ENCODE measurements at places on chromosomes 16 and 17.

DNA sequence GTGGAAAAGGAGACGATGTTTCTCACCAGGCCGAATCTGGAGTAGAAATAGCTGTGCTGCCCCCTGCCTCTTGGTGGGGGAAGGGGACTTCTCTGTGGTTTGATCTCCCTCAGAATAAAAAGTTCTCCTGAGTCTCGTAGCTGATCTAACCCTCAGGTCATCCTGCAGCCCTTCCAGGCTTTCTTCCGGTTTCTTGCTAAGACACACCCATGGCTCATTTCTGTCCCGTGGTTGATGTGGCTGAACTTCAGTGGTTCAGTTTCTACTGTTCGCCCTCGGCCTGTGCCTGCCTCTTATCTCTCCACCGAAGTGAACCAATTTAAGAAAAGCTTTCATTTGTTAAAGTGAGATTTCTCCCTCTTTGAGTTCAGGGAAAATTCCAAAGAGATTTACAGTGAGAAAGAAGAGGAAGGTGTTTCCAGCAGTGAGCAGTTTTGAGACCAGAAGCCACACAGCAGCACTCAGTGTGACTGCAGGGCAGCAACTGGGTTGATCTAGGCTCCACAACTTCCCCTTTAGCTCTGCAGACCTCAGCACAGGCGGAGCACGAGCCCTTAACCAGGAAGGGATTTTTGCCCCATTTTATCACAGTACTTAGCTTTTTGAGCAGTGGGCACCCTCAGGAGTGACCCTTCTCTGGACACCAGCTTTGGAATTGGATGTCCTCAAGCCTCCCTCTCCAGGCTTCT, 34.9 kb upstream of the CACNG5 start:
- no peak for DNase-seq

DNA sequence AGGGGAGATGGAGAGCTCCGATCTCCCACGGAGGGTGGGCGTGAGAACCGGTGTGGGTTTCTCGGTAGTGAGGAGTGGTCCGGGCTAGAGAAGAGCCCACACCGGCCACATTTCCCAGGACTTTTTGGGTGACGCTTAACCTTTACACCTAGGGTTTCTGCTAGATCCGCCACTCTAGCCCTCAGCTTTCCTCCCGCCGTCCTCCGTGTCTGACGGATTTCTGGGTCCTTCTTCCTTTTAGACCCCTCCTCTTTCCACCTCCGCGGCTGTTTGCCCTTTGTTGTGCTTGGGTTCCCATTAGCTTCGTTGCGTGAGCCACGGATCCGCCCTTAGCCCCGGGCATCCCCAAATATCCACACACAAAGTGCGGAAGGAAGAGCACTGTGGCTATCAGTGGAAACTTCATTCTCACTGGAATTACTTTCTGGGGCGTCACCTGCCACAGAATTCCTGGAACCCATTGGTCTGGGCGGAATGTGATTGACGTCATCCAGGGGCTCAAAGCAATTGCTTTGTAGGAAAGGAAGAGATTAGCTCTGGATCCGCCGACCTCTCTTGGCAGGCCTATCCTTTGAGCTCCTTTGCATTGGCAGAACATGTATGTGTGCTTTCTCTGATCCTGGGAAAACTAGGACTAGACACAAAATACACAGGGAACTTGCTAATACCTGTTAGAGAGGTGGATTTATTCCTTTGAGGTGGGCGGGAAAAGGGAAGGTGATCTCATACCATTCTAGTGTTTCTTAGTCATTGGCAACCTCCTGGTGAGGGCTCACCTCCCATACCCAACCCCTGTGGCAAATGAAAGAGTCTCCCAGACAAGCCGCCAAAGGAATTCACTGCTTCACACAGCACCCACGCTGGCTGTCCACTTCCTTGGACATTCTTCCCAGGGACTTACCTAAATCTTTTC, 654 bp downstream of the TNFAIP1 start:
- no peak for DNase-seq

DNA sequence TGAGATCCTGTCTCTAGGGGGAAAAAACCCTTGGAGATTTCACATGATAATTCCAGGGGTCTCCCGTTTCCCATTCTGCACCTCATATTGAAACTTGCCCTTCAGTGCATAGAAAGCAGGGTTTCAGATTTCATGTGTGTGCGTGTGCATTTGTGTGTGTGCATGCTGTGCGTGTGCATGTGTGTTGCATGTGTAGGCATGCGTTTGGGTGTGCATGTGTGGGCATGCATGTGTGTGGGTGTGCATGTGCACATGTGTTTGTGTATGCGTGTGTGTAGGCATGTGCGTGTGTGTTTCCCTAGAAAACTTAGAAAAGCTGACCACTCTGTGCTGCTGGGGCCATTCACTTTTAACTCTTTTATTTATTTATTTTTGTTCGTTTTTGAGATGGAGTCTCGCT, 40.0 kb downstream of the IL21R start:
- DNase-seq, result peak; percentile 33

DNA sequence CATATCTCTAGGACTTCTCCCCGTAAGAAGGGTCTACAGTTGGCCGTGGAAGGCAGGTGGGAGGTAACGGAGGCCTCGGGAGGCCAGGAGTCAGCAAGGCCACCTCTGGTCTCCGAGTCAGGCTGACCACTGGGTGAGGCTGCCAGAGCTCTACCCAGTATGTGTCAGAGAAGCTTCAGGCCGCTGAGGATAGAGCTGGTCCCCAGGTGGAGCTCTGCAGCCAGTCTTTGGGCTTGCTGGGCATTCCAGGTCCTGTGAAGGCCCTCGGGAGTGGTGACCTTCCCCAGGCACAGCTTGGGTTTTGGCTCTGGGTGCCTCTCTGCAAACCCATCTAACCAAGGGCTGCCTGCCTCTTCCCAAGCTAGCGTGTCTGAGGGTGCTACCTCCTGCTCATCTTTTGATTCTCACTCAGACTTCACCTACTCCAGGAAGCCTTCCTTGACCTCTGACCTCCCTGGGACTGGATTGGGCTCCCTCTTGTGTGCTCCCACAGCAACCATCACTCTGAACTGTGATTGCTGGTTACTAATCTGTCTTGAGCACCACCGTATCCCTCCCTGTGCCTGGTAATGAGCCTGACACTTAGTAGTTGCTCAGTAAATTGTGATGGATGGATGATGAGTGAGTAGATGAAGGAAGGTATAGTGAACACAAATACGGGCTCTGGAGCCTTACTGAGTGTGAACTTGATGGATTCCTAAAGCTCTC, 22.3 kb downstream of the RHBDL3 start:
- no peak for DNase-seq

- DNase-seq, result no peak
Observed at GRCh38 chr16:23941963-23942564, 106.3 kb downstream of the PRKCB start.

GRCh38 chr16:8880839-8881510, 1.2 kb upstream of the LITAFD start:
- DNase-seq, result no peak

- DNase-seq, result peak; percentile 64
Observed at GRCh38 chr17:8210761-8211458, 535 bp upstream of the AURKB start.

DNA sequence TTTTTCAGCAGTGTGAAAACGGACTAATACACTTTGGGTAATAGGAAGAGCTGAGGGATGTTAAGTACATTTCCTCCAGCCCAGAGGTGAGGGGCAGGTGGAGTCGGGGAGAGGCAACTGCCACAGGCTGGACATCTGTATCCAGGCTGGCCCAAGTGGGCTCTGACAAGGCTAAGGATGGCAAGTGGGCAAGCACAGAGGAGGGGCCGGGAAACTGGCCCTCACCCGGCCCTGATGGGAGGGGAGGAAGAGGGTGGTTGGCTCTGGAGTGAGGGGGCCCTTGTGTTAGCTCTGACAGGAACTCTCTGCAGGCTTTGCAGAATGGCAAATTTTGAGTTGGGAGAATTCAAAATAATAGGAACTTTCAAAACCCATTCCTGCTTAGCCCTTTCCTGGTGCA, 251.0 kb upstream of the TNRC6C start:
- DNase-seq, result peak; percentile 7

DNA sequence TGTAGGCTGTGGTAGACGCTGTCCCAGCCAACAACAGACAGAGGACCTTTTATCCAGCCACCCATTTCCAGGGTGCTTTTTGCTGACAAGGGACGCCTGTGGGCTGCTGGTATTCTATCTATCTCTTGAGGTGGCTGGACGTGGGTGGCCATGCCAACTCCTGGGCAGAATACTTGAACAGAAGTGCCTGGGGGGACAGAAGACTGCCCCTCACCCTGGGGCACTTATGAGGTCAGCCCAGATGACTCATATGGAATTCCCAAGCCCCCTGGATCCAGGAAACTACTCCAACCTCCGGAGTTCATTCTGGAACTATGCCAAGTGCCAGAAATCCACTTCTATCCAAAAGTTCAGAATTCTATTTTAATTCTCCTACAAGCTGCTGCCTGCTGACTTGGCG, 61.3 kb downstream of the CDRT4 start:
- no peak for DNase-seq

GRCh38 chr17:8754890-8755289, 3.5 kb downstream of the SPDYE4 start:
- DNase-seq, result peak; percentile 22

GRCh38 chr17:50681263-50682200, 26.2 kb downstream of the ANKRD40 start:
- no peak for DNase-seq

- DNase-seq, result no peak
Observed at GRCh38 chr16:77555791-77556190, 121.0 kb upstream of the ADAMTS18 start.

DNA sequence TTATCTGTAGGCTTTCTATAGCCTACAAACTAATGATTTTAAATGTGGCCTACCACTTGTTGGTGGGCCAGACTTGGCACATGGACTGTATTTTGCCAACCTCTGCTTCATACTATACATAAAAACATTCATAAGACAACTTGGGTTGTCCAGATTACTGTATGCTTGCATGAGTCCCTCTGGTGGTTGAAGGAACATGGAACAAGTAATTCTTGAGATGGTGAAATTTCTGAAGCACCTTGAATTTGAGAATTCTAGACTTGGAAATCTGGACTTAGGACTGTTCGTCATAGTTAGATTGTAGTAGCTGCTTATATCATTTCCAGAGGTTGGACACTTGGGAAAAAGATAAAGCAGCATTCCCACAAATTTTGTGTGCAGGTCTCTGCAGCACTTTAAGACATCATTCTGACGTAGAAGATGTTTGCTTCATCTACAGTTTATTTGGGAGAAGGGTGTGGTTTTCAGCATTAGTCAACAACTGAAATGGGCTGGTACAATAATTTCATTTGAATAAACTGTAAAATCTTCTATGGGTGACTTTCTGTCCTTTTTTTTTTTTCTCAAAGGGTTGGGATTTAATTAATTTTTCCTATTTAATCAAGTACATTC, 31.2 kb downstream of the NFATC3 start:
- DNase-seq, result no peak

GRCh38 chr17:40993839-40994238, at the start of gene KRTAP3-3:
TSS of gene KRTAP3-3 (minus strand) at chr17:40994164. CDS start at chr17:40994097, 67 bp downstream.
- no peak for DNase-seq

DNA sequence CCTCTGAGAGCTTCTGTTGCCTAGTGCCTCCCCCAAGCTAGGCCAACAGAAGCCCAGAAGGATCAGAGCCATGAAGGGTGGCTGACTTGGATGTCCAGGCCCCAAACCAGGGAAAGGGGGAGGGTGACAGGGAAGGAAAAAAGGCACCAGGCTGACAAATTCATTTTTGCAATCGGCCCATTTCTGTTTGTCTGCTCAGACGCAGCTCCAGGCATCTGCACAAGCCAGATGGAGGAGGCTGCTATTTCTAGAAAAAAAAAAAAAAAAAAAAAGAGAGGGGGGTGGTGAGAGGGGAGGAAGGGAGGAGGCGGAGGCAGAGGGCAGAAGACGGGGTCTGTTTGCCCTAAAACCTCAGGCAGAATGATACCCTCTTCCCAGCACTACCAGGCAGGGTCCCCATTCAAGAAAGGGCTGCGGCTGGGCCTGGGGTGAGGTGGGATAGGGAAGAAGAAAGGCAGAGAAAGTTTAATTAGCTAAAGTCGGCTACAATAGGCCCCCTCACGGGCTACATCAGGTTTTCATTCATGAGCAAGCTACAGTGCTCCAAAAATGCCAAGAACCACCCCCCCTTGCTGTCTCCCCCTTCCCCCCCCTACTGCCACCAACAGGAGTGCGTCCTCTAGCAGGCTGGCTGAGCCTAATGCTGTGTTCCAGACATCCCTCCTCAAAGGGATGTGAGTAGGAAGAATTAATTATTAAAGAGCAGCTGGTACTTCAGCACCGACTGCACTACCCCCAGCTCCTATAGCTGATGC, 2.4 kb downstream of the HDAC5 start:
- DNase-seq, result no peak

GRCh38 chr16:76343769-76344168, 66.6 kb downstream of the CNTNAP4 start:
- DNase-seq, result no peak

- DNase-seq, result no peak
Observed at GRCh38 chr17:80603396-80603795, 58.8 kb downstream of the RPTOR start.

- no peak for DNase-seq
Observed at GRCh38 chr16:57196286-57196685, 10.2 kb downstream of the RSPRY1 start.

GRCh38 chr17:27533874-27534815, 77.9 kb downstream of the KSR1 start:
- DNase-seq, result no peak

GRCh38 chr16:69286941-69287713, 24.0 kb upstream of the VPS4A start:
- DNase-seq, result no peak

- no peak for DNase-seq
Observed at GRCh38 chr16:86775511-86775921, 197.2 kb downstream of the FOXL1 start.

GRCh38 chr17:36791150-36791941, 145.9 kb upstream of the LHX1 start:
- no peak for DNase-seq

- DNase-seq, result no peak
Observed at GRCh38 chr17:15464231-15464985, 3.0 kb downstream of the CDRT4 start.

- no peak for DNase-seq
Observed at GRCh38 chr16:75206749-75207451, at the start of gene CTRB2. TSS of gene CTRB2 (minus strand) at chr16:75207161. CDS start at chr16:75207141, 20 bp downstream.

DNA sequence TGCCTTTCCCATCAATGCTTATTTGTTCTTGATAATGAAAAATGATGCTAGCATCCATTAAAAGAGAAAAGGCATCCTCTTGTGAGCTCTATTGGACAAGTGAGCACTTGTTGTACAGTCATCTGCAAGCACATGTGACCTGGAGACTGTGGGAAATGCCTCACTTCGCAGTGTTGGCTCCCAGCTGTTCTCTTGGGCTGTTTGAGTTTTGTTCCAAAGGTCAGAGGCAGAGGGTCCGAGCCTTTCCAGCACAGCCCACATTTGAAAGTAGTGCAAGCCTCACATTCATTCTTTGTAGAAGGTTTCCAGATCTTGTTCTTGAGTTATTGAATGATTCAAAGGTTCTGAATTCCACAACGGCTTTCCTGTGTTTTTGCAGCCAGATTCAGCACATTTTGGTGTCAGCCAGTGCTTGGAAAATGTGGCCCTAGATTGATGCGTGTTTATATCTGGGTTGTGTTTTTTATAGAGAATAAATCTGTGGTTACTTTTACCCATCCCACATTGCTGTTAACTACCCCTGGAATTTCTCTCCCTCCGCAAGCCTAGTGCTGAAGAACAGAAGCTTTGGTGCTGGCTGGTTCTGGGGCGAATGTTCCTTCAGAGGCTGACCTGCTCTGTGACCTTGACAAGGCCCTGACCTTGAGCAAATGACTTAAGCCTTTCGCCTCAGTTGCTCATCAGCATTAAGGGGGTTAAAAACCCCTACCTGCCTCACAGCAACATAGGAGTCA, 49.8 kb downstream of the CDH1 start:
- no peak for DNase-seq

- DNase-seq, result no peak
Observed at GRCh38 chr17:47159315-47159714, 29.8 kb downstream of the CDC27 start.

All from activated CD8-positive, alpha-beta memory T cell treated with anti-CD3 and anti-CD28 coated beads, Interleukin-2, amount 50 U/mL, for 48 hours (primary cell).